Left ventricle myocardium inferior (tissue), 1 donor: ENCODE measurements at places on chromosomes 5 and 9. TPM values are rescaled to one million over a fixed set of nuclear protein-coding genes. Genes with fewer than 3 reads are reported as not detected.

Gene GPR151
- not detected for total RNA-seq

Gene DENND4C
- total RNA-seq = 20.8 TPM

Gene MEGF10
- 0.47 TPM for total RNA-seq

Gene PAX5
- not detected for total RNA-seq

Gene SLCO6A1
- total RNA-seq = not detected

Gene ARL14EPL
- not detected for total RNA-seq

Gene FBLL1
- not detected for total RNA-seq

Gene CLPTM1L
- 34.2 TPM for total RNA-seq

DNA sequence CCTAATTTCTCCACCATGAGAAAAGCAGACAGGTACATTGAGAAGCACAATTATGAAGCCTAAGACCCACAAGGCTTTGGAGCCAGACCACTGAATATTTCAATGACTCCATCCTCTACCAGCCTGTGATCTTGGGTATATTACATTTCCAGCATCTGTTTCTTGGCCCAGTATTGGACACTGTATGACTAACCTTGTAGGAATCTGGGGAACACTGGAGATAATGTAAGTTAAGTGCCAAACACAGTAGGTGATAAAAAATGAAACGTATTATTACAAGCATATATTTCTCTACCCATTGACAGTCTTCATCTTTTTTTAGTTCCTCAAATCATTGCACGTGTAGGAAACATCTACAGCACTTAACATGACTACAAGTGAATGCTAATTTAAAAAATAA, 28.6 kb upstream of the FEM1C start:
- H3K4me3 ChIP-seq = no peak overlapping the region
- H3K27me3 ChIP-seq = no peaks in the 10 kb centered on the region
- no peak for DNase-seq
- H3K4me1 ChIP-seq = peaks cover 30% of the 10 kb centered on the region
- no peaks in the 10 kb centered on the region for H3K36me3 ChIP-seq

GRCh38 chr5:56264417-56265025, 31.4 kb upstream of the ANKRD55 start:
- H3K4me1 ChIP-seq = no peaks in the 10 kb centered on the region
- no peak overlapping the region for H3K4me3 ChIP-seq
- no peak for DNase-seq

GRCh38 chr9:128243215-128244018, 32.4 kb downstream of the GOLGA2 start:
- H3K4me1 ChIP-seq = peaks cover 28% of the 10 kb centered on the region
- peak; percentile 51 for DNase-seq
- H3K36me3 ChIP-seq = no peaks in the 10 kb centered on the region
- peak overlapping the region; percentile 62 for H3K4me3 ChIP-seq
- H3K27me3 ChIP-seq = no peaks in the 10 kb centered on the region
- peak overlapping the region; percentile 79 for H3K27ac ChIP-seq

DNA sequence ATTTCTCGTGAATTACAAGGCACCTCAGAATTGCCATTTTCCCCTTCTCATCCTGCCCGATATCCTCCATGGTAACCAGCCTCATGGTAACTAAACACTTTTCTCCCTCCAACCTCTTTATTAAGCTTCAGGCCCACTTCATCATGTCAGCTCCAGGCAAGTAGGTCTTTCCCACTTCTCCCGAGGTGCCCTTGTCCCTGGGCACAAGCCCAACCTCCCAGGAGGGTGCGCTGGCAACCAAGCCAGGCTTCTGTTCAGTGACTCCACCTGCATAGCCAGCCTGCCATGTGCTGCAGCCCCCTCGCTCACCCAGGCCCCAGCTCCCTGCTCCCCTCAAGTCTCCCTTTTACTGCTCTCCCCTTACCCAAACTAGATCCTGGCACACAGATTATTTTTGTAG, 47.4 kb upstream of the AFAP1L1 start:
- no peak overlapping the region for H3K4me3 ChIP-seq
- H3K27ac ChIP-seq = peak overlapping the region; percentile 70
- no peaks in the 10 kb centered on the region for H3K27me3 ChIP-seq
- H3K36me3 ChIP-seq = peaks cover 10% of the 10 kb centered on the region
- peak; percentile 75 for DNase-seq

- no peaks in the 10 kb centered on the region for H3K27me3 ChIP-seq
- DNase-seq = no peak
- H3K4me3 ChIP-seq = no peak overlapping the region
- H3K27ac ChIP-seq = no peak overlapping the region
- peaks cover 40% of the 10 kb centered on the region for H3K4me1 ChIP-seq
- peaks cover 11% of the 10 kb centered on the region for H3K36me3 ChIP-seq
These were observed 87.9 kb downstream of the MRPS27 start for GRCh38 chr5:72231991-72232703.

DNA sequence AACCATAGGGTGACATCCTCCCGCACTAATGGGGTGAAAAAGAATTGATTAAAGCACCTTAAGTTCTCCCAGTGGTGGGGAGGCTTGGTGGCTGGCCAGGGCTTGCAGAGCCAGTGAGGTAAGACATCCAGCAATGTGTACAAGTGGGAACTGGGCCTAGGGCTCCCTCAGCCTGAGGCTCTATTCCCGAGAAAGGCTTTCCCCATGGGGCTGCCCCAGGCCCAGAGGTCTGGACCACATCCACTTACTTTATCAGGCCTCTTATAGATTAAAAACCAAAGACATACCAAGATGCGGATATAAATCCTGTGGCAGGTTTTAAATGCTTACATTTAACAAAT, 35.3 kb downstream of the C5orf15 start:
- peaks cover 15% of the 10 kb centered on the region for H3K4me1 ChIP-seq
- H3K36me3 ChIP-seq = no peaks in the 10 kb centered on the region
- H3K27me3 ChIP-seq = no peaks in the 10 kb centered on the region
- no peak for DNase-seq
- no peak overlapping the region for H3K27ac ChIP-seq
- no peak overlapping the region for H3K4me3 ChIP-seq

DNA sequence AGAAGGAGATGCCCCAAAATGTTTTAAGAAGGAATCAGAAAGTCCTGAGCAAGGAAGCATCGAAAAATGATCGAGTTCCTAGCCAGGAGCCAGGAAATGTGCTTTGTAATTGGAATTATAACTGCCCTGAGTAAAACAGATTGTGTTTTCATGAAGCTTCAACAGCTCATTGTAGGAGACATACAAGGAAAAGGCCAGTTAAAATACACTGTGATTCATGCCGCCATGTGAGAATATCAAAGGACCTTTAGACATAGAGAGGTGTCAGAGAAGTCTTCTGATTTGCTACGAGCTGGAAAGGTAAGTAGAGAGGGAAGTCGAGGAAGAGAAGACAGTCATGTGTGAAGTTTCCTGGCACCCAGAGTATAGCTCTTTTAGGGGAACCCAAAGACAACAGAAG, 60.9 kb downstream of the NR3C1 start:
- no peaks in the 10 kb centered on the region for H3K36me3 ChIP-seq
- no peaks in the 10 kb centered on the region for H3K27me3 ChIP-seq
- H3K27ac ChIP-seq = peak overlapping the region; percentile 79
- H3K4me3 ChIP-seq = no peak overlapping the region
- H3K4me1 ChIP-seq = peaks cover 97% of the 10 kb centered on the region
- DNase-seq = no peak

- no peak for DNase-seq
- no peak overlapping the region for H3K4me3 ChIP-seq
- H3K36me3 ChIP-seq = no peaks in the 10 kb centered on the region
- H3K27me3 ChIP-seq = no peaks in the 10 kb centered on the region
- no peaks in the 10 kb centered on the region for H3K4me1 ChIP-seq
These were observed 619.3 kb downstream of the TLE4 start for GRCh38 chr9:80191108-80191507.

DNA sequence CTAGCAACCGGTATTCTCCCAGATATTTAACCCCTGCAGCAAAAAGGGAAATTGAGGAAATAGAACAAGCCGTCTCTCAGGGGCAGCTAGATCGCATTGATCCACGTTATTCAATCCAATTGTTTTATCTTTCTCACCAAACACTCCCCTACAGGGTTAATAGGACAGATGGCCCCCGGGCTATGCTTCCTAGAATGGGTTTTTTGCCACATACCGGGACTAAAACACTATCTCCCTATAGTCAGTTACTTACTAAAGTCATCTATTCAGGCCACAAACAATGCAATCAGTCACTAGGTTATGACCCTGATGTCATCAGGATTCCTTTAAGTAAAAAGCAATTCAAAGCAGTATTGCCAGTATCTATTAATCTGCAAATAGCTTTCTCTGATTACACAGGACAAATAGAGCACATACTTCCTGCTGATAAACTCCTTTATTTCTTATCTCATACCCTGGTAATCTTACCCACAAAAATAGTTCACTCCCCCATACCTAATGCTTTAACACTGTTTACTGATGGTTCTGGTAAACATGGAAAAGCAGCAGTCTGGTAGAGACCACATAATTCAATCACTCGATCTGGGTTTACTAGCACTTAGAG, 159.0 kb downstream of the CPLANE1 start:
- H3K27ac ChIP-seq = no peak overlapping the region
- H3K36me3 ChIP-seq = peaks cover 4% of the 10 kb centered on the region
- no peaks in the 10 kb centered on the region for H3K4me1 ChIP-seq
- H3K27me3 ChIP-seq = no peaks in the 10 kb centered on the region

- H3K4me1 ChIP-seq = peaks cover 78% of the 10 kb centered on the region
- DNase-seq = no peak
- no peak overlapping the region for H3K27ac ChIP-seq
- no peaks in the 10 kb centered on the region for H3K36me3 ChIP-seq
- no peak overlapping the region for H3K4me3 ChIP-seq
- H3K27me3 ChIP-seq = no peaks in the 10 kb centered on the region
These were observed 32.5 kb downstream of the SHB start for GRCh38 chr9:38036359-38037084.

DNA sequence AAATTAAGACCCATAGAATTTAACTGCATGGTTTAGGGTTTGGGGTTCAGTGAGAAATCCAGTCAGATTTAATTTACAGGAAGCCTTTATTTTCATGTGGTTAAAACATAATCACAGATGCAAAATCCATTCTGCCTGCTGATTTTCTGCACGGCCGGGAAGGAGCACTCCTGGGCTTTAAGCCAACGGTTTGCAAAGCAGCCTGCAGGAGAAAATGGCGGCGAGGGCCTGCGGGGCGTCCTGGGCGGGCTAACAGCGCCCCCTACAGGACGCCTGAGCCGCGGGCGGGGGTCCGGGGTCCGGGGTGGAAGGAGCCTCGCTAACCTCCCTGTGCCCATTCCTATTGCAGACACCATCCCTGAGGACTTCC, 47.6 kb downstream of the THBS4 start:
- H3K36me3 ChIP-seq = no peaks in the 10 kb centered on the region
- no peaks in the 10 kb centered on the region for H3K27me3 ChIP-seq
- peak overlapping the region; percentile 60 for H3K4me3 ChIP-seq
- peaks cover 16% of the 10 kb centered on the region for H3K4me1 ChIP-seq
- peak; percentile 68 for DNase-seq

- H3K4me3 ChIP-seq = no peak overlapping the region
- peaks cover 17% of the 10 kb centered on the region for H3K36me3 ChIP-seq
- peaks cover 34% of the 10 kb centered on the region for H3K4me1 ChIP-seq
- no peak for DNase-seq
- no peak overlapping the region for H3K27ac ChIP-seq
These were observed 11.8 kb downstream of the IPPK start for GRCh38 chr9:92658176-92658575.

- DNase-seq = no peak
- H3K4me3 ChIP-seq = no peak overlapping the region
- no peaks in the 10 kb centered on the region for H3K36me3 ChIP-seq
- no peaks in the 10 kb centered on the region for H3K27me3 ChIP-seq
These were observed 82.4 kb downstream of the SH3RF2 start for GRCh38 chr5:146018514-146019375.

- peaks cover 5% of the 10 kb centered on the region for H3K27me3 ChIP-seq
- no peaks in the 10 kb centered on the region for H3K4me1 ChIP-seq
- H3K4me3 ChIP-seq = no peak overlapping the region
- peak overlapping the region; percentile 27 for H3K27ac ChIP-seq
- no peaks in the 10 kb centered on the region for H3K36me3 ChIP-seq
- DNase-seq = no peak
These were observed 25.9 kb upstream of the ANKRD55 start for GRCh38 chr5:56259002-56259511.
